Cortex of kidney (tissue), 1 donor: ENCODE measurements at places on chromosomes 1 and 21.

DNA sequence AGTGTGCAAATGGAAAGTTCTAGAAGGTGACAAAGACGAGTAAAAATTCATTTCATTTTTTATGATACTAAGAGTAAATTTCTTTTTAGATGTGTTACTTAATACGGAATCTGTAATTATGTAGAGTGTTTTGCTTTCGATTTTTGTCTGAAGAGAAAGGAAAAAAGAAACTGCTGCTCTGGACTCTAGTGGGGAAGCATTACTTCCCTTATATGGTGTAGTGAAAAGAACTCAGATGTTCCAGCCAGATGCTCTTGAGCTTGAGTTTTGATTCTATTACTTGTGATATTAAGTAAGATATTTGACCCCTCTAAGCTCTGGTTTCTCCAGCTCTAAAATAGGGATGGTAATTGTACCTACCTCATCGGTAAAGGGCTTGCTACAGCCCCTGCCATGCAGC is 12.2 kb upstream of the GPR161 start:
- no peak for DNase-seq

GRCh38 chr1:8797216-8797615 is 20.2 kb downstream of the RERE start:
- no peak for DNase-seq

DNA sequence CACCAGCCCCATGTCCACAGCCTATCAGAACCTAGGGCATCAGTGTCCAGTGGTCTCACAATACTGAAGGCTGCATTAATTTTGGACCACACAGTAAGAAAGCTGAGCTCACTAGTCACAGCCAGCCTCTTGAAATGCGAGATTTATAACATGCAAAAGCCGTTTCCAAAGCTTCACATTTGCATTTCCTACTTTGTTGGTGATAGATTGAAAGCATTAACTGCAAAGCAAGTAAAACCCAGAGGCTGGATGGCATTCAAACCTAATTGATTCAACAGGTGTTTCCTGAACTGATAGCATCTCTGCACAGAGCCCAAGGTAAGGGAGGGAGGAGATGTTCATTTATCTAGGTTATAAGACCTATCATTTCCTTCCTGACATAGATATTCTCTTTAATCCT is 410.1 kb downstream of the OMA1 start:
- no peak for DNase-seq

DNA sequence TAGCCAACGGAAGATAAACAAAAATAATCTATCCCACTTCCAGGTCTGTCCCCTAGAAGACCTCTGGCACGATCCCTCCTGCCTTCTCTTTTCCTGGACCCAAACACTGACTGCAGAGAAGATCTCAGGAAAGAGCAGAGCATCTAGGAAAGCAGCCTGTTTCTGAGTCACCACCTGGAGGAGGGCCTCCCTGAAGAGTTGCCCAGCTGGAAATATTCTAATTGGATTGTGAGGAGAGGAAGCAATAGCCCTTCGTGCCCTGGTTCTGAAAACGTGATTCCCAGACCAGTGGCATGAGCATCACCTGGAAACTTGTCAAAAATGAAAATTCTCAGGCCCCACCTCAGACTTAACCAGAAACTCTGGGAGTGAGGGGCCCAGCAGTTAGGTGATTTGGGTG is 411.1 kb downstream of the SETD4 start:
- DNase-seq: no peak

DNA sequence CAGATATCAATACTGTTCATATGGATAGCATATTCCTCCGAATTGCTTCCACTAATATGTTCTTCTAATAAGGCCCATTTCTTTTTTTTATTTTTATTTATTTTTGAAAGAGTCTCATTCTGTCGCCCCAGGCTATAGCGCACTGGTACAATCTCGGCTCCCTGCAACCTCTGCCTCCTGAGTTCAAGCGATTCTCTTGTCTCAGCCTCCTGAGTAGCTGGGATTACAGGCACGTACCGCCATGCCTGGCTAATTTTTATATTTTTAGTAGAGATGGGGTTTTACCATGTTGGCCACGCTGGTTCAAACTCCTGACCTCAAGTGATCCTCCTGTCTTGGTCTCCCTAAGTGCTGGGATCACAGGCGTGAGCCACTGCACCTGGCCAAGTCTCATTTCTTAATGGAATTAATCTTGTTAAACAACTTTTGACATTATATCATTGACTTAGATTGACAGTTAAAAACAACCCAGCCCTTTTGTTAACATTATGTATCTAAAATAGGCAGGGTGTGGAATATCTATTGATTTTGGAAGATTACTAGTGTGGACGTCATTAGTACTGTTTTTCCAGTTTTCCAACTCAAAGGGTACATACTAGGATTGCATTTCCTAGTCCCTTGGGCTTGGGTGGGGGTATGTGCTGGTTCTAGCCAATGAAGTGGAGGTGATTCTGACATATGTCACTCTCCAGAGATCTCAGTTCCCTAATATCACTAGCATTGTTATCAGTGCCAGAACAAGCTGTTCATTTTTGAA is 281.4 kb downstream of the GRIK1 start:
- no peak for DNase-seq

- no peak for DNase-seq
Observed at GRCh38 chr1:147794570-147794969, 34.2 kb upstream of the GJA5 start.

DNA sequence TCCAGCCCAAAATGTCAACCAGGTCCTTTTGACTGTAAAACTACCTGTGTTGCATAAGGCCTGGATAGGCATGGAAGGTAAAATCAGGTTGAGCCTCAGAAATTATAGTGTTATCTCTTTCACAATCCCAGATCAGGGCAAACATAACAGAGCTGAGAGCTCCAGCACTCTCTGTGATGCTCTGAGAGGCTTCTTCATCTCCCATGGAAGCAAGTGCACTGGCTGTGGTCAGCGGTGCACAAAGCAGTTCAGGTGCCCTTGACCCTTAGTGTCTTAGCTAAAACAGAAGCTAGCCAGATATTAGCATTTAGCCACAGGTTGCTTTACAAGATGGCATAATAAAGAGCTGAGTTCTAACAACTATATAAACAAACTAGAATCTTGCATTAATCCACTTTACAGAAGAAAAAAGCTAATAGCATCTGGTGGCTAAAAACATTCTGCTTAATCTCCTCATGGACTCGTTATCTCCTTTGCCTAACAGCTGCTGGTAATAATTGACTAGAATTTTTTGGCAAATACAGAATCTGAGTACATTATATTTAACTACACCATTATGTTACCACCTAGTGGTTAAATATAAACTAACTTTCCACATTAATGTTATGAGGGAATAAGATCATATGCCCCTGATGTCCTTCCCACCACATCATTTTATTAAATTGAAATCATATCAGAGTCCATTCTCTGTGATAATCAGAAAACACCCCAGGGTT is 25.6 kb upstream of the POGK start:
- no peak for DNase-seq

DNA sequence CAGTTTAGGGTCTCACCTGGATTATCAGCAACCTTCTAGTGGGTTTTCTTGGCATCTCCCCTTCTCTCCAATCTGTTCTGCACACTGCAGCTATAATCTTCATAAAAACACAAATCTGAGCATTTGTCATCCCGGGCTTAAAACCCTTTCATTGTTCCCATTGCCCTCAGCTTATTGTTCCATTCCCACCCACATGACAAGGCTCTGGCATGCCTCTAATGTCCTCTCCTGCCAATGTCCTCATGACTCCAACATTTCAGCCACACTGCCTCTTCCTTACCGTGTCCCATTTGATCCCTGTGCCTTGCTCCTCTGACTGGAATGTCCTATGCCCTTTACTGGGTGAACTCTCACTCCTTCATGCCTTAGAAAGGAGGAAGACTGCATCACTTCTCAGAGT is 7.5 kb upstream of the DPH2 start:
- no peak for DNase-seq

- no peak for DNase-seq
Observed at GRCh38 chr1:154533952-154534844, 24.3 kb downstream of the UBE2Q1 start.

- DNase-seq: no peak
Observed at GRCh38 chr1:230503726-230504125, 77.6 kb upstream of the PGBD5 start.

DNA sequence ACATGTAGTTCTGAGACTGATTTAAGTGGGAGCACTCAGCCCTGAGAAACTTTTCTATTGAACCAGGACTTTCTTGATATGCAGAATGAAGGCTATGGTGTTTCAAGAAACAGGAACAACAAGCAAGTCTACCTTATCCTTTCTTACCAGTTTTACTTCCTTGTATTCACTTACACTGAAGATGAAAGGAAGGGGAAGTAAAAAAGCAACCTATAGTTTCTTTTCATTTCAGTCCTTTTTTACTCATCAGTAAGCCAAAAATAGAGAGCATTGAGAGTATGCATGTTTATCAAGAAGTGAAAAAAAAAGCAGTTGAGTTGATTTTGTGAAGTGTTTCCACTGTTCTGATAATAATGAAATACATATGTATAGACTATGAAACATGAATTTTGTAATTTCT is 1010.3 kb downstream of the AMY1C start:
- no peak for DNase-seq

- DNase-seq: no peak
Observed at GRCh38 chr1:222772996-222773379, 36.0 kb downstream of the FAM177B start.

- DNase-seq: no peak
Observed at GRCh38 chr1:54335011-54335754, 71.0 kb downstream of the SSBP3 start.

- DNase-seq: no peak
Observed at GRCh38 chr1:209490013-209490412, 93.5 kb upstream of the CAMK1G start.

GRCh38 chr1:14253676-14254075 is 344.8 kb upstream of the KAZN start:
- DNase-seq: no peak
